ENCODE measurements at places on chromosomes 13 and 19.

DNA sequence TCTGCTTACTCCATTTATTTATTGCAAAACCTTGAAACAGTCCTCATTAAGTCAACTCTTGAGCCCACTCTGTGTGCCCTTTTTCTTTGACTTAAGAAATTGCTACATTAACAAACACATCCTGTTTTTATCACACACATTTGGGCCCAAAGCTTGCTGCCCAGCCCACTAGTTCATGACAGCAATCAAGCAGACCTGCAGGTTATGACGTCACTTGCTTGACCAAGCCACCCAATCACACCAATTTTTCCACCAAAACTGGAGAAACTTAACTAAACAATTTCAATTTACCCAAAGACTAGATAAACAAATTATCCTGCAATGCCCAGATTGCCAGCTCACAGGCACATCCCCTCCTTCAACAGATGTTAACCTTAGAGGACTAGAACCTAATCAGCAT, 120.7 kb downstream of the ZNF429 start:
- no peak for DNase-seq

- DNase-seq, result no peak
These were observed 7.1 kb upstream of the GRTP1 start for GRCh38 chr13:113371061-113371460.

- peak; percentile 57 for DNase-seq
These were observed 3.4 kb upstream of the TGFB1 start for GRCh38 chr19:41356984-41357739.

- DNase-seq, result peak; percentile 84
These were observed 40.3 kb downstream of the DEDD2 start for GRCh38 chr19:42176990-42177685.

DNA sequence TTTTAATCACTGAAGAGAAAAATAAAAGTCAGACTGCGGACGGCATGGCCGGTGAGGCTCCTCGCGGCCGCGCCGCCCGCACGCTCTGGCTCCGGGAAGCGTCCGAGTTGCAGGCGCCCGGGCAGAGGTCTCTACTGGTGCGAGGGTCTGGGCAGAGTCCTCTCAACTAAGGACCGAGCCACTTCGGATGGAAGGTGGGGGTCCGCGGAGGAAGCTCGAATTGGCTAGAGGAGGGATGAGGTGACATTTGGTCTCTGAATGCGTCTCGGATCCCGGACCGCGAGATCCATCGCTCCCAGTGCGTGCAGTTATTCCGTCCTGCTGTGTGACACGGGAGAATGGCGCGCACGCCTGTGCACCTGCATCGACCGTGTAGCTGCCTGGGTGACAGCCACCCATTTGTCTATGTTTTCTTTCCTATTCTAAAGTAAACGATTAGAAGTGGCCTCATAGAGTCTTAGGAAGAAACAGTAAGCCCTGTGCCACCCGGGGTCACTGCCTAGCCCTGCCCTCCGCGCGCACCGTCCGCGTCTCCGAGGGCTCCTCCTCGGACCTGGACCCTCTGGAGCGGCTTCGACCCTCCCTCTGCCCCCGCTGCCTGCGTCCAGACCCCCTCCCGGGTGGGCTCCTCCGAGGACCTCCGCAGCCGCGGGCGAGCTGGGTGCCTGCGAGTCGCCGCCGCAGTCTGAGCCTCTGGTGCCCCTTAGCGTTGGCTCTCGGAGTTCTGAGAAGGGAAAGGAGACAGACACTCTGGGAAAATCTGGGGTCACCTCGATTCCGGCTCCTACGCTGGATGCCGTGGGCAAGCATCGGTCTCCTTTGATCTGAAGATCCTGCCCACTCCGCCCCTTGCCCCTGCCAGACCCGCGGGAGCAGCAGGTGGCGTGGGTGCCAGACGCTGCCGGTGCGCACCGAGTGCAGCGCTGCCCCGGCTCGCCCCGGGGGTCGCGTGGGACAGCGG, 347.4 kb downstream of the LIG4 start:
- no peak for DNase-seq

- DNase-seq, result no peak
These were observed 79.9 kb upstream of the GPC6 start for GRCh38 chr13:93146584-93147297.

DNA sequence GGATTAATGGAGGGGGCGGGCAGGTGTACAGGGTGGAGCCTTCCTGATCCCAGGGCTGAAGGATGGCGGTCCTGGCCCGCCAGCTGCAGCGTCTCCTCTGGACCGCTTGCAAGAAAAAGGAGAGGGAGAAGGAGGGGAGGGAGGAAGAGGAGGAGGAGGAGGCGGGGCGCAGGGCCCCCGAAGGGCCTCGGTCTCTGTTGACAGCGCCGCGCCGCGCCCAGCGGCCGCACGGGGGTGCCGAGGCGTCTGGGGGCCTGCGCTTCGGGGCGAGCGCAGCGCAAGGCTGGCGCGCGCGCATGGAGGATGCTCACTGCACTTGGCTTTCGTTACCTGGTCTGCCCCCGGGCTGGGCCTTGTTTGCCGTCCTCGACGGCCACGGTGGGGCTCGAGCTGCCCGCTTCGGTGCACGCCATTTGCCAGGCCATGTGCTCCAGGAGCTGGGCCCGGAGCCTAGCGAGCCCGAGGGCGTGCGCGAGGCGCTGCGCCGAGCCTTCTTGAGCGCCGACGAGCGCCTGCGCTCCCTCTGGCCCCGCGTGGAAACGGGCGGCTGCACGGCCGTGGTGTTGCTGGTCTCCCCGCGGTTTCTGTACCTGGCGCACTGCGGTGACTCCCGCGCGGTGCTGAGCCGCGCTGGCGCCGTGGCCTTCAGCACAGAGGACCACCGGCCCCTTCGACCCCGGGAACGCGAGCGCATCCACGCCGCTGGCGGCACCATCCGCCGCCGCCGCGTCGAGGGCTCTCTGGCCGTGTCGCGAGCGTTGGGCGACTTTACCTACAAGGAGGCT, at the start of gene PPM1N:
PPM1N (plus strand) TSS at position 33 of the 785 bp plus-strand sequence; CDS start at position 63, 30 bp downstream.
- DNase-seq, result peak; percentile 82

- DNase-seq, result no peak
These were observed 38.6 kb downstream of the TMTC4 start for GRCh38 chr13:100636004-100636403.

DNA sequence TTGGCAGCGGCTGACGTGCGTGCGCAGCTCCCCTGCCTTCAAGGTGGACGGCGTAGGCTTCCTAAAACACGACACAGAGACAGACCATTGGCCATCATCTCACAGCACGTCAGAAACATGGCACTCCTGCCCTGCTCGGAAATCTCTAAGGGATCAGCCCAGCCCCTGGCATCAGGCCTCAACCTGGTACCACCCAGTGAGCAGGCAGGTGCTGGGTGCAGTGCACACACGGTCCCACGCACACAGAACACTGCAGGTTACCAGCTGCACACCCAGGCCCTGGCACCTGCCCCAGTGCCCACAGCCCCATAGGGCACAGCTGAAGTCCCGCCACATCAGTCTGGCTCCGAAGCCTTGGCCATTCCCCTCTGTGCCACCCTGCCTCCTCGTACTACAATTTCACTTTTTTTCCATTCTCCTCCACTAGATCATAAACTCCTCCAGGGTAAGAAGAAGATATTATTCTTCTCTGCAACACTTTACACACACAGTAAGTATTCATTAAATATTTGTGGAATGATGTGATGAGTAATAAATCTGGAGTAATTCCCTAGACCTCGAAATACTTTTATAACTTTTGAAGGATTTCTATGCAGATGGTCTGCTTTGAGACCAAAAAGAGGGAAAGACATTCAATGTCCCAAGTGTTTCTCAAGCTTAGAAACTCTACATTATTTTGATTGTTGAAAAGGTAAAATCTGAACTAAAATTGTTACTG, 156.4 kb downstream of the COL4A1 start:
- no peak for DNase-seq

DNA sequence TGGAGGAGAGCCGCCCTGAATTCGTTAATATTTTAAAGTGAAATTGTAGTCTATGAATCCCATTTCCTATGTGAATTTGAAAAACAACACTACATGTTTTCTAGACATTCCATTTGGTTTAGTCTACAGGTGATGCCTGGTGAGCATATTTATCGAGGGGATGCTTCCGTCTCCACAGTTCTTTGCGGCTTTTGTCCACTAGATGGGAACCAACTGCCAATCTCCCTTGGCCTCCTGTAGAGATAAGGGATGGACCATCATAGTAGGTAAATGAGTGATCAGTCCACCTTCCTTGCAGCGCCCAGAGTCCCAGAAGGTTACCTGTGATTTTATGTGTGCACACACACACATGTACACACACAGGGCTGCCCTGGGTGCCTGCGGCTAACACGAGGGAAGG, 289.8 kb upstream of the SOX21 start:
- DNase-seq, result no peak

DNA sequence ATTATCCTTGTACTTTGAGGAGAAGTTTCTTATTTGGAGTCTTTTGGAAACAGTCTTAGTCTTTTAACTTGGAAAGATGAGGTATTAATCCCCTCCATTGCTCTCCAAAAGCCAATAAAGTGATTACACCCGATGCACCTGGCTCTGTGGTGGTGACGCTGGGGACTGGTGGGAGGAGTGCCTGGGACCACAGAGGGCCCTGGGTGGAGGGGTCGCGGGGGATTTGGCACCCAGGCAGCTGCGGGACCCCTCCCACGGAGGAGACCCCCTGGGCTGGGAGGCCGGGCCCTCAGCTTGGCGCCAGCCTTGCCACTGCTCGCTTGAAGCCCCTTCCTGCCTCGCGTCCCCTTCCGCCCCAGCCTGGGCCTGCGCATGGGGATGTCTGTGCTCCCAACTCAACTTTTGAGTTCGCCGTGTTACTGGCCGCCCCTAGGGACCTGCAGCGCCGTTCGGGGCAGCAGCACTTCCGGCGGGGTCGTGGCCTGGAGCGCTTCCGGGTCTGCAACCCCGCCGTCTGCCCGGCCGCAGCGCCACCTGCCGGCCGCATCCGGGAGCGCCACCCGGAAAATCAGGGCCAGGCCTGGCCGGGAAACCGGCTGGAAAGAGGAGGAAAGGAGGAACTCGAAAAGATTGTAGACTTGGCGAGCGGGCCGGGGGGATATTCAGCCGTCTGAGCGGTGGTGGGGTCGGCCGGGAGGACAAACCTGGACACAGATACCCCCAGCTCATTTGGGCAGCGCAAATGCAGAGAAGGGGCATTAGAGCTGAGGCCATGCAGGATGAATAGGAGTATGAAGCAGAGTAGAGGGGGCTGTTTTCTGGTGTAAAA, 8.4 kb downstream of the PEAK3 start:
- DNase-seq, result peak; percentile 86

GRCh38 chr19:4972509-4973230, 3.8 kb downstream of the KDM4B start:
- no peak for DNase-seq

- no peak for DNase-seq
These were observed 12.1 kb upstream of the MYCBP2 start for GRCh38 chr13:77338961-77339401.

DNA sequence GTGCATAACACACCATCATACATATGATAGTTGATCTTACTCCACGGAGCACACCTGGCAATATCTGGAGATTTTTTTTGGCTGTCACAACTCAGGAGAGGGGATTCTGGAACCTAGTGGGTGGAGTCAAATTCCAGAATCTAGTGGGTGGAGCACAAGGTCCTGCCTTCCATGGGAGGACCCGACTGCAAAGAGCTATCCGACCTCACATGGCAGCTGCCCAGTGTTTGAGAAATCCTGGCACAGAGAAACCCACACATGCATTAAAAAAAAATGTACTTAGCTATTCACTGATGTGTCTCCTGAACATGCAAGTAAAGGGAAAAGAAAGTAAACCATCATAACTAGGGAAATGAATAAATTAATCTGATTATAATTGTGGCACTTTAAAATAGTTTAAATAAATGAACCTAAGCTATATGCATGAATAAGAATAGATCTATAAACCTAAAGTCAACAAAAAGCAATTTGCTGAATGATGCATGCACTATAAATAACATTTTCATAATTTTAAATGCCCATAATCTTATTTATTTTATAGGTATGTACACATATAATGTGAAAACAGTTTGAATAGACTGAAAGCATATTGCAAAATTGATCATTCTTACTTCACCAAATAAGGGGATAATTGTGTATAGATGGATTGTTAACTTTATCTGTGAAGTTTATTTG, 300.3 kb downstream of the MYO16 start:
- no peak for DNase-seq

DNA sequence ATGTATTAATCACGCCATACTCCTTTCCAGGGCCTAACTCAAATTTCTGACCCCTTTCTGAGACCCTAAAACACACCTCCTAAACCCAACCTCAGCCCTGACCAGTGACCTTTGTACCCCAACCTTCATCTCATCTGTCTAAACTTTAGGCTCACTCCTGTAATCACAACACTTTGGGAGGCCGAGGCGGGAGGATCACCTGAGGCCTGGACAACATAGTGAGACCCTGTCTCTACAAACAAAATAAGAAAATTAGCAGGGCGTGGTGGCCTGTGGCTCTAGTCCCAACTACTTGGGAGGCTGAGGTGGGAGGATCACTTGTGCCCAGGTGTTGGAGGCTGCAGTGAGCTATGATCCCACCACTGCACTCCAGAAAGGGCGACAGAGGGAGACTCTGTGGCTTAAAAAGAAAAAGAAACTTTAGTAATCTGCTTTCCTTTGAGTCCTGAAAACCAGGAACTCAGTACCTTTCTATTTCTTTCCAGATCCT, 4.7 kb downstream of the RTN2 start:
- no peak for DNase-seq

GRCh38 chr13:43874504-43875092, 4.9 kb downstream of the CCDC122 start:
- no peak for DNase-seq

- DNase-seq, result no peak
These were observed 100.9 kb downstream of the NDFIP2 start for GRCh38 chr13:79581870-79582315.

- DNase-seq, result peak; percentile 94
These were observed 12.4 kb downstream of the PRKD2 start for GRCh38 chr19:46704379-46705076.

- DNase-seq, result no peak
These were observed 675 bp downstream of the PEG3 start for GRCh38 chr19:56839652-56840450.

Measured in activated T-cell treated with anti-CD3 and anti-CD28 coated beads, Interleukin-2, amount 50 U/mL, for 24 hours (primary cell).